Activated T-helper 1 cell treated with anti-CD3 and anti-CD28 coated beads, Interleukin-12 subunit alpha, Interleukin-12 subunit beta, Interleukin-2, Interleukin-4 antibody, amounts not matched to agents 30 ng/mL and 10 ng/mL and 1 ng/mL, durations not matched to agents 14 hours and 24 hours and 36 hours (primary cell): ENCODE measurements at places on chromosomes 6 and 20. TPM values are rescaled to one million over a fixed set of nuclear protein-coding genes. Genes with fewer than 3 reads are reported as not detected.

GRCh38 chr6:36135053-36135731 is 4.9 kb downstream of the MAPK13 start:
- peaks cover 34% of the 10 kb centered on the region for H3K4me1 ChIP-seq
- H3K36me3 ChIP-seq, result peaks cover 38% of the 10 kb centered on the region
- no peak overlapping the region for H3K4me3 ChIP-seq
- H3K27me3 ChIP-seq, result no peaks in the 10 kb centered on the region
- DNase-seq, result no peak

The ARMC2 gene
- 3.9 and 4.6 TPM in 2 replicates for total RNA-seq

The PDE10A gene
- total RNA-seq, result not detected in 2 replicates

DNA sequence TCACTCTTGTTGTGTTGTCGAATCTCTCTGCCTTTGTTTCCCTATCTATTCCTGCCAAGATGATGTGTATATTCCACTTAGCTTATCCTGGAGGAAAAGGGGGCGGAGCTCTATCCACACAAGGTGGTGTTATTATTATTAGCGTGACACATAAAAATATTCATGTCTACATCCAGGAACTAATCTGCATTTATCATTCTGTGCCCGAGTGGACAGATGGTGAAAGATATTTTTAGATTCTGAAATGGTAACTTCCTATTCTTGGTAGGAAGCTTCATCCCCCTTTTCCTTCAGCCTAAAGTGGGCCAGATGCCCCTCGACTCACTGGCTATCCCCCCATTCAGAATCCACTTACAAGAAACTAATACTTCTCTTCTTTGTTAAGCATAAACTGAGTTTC is 2.0 kb downstream of the XKR7 start:
- peaks cover 5% of the 10 kb centered on the region for H3K4me1 ChIP-seq
- no peak overlapping the region for H3K27ac ChIP-seq
- no peaks in the 10 kb centered on the region for H3K36me3 ChIP-seq
- DNase-seq, result no peak
- H3K27me3 ChIP-seq, result peaks cover 27% of the 10 kb centered on the region

The CYP39A1 gene
- not detected in 2 replicates for total RNA-seq

The MCCD1 gene
- not detected in 2 replicates for total RNA-seq

DNA sequence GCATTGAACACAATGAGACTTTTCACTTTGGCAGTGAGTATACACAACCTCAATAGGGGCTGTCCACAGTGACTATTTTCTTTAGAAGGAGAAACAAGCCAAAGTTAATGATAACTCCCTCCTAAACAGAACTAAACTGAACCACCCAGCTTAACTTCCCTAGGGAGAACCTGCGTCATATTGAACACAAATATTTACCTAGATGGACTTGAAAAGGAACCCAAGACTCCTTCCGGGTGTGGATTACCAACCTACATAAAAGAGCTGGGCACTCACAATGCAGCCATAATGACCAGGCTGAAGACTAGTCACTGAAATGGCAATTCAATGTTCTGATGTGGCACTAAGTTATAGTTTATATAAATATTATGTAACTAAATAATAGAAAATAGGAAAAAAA is 160.6 kb downstream of the IBTK start:
- H3K4me1 ChIP-seq, result no peaks in the 10 kb centered on the region
- DNase-seq, result no peak
- H3K27ac ChIP-seq, result no peak overlapping the region
- H3K4me3 ChIP-seq, result no peak overlapping the region
- no peaks in the 10 kb centered on the region for H3K36me3 ChIP-seq

The GDAP1L1 gene
- total RNA-seq, result 0.08 TPM in 1 of 2 replicates, not detected in the other

The SLC25A27 gene
- total RNA-seq, result not detected in 2 replicates

The PRPH2 gene
- not detected in 2 replicates for total RNA-seq

- H3K27ac ChIP-seq, result no peak overlapping the region
- H3K4me1 ChIP-seq, result peaks cover 33% of the 10 kb centered on the region
- no peak for DNase-seq
- H3K36me3 ChIP-seq, result peaks cover 12% of the 10 kb centered on the region
- no peak overlapping the region for H3K4me3 ChIP-seq
Measured at GRCh38 chr6:149026530-149026942, 279.7 kb downstream of the UST start.

DNA sequence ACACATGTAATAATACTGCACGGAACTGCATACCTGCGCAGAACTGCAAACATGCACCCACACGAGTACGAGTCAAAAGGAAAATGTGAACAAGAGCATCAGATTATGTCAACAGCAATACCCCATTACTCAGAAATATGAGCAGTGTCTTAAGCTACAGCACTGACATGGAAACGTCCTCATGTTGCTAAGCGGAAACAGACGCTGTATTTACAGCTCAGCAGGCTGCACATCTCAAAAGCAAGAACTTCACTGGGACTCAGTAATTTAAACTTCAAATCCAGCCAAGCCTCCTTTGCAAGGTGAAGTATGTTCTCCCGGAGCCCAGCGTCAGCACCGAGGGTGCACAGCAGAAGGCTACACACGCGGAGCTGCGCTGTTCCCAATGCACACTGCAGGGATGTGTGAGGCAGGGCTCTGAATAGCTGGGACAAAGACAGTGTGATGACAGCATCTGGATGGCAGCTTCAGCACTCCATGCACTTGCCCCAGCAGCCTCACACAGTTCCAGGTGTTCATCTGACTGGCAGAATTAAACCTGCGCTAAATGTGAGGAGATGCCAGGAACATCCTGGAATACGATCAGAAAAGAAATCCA is 202.8 kb downstream of the WDR27 start:
- no peak overlapping the region for H3K4me3 ChIP-seq
- H3K27me3 ChIP-seq, result peaks cover 4% of the 10 kb centered on the region
- no peaks in the 10 kb centered on the region for H3K36me3 ChIP-seq
- no peak overlapping the region for H3K27ac ChIP-seq

The UBE3D gene
- 8.3 and 8.6 TPM in 2 replicates for total RNA-seq

- H3K4me3 ChIP-seq, result no peak overlapping the region
- H3K27me3 ChIP-seq, result peaks cover 11% of the 10 kb centered on the region
- no peak for DNase-seq
- no peaks in the 10 kb centered on the region for H3K36me3 ChIP-seq
- no peak overlapping the region for H3K27ac ChIP-seq
Measured at GRCh38 chr6:144259986-144260385, 25.1 kb upstream of the UTRN start.

The RIPPLY2 gene
- not detected in 2 replicates for total RNA-seq

DNA sequence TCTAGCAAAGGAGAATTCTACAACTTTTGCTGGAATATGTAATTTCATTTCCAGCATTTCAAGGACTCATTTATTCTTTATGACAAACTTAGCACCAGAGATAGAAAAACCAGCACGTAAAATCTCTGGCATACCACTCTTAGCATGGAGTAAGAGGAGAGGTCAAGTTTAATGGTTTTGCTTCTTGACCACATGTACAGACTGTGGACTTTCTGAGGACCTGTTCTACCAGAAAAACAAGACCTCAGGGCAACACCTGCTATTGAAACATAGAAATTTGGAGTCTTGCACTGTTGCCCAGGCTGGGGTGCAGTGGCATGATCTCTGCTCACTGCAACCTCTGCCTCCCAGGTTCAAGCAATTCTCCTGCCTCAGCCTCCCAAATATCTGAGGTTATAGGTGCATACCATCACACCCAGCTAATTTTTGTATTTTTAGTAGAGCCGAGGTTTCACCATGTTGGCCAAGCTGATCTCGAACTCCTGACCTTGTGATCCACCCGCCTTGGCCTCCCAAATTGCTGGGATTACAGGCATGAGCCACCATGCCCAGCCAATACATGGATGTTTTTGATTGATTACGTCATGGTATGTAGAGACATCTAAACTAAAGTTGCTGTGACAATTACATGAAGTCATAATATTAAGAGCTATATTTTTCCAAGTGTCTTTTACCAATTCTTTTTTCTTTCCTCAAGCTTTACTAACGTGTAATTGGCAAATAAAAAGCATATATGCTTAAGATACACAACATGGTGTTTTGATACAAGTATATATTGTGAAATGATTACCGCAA is 36.1 kb downstream of the CRYBG1 start:
- H3K4me3 ChIP-seq, result no peak overlapping the region
- no peaks in the 10 kb centered on the region for H3K36me3 ChIP-seq
- H3K27ac ChIP-seq, result no peak overlapping the region
- DNase-seq, result no peak
- H3K27me3 ChIP-seq, result peaks cover 19% of the 10 kb centered on the region
- no peaks in the 10 kb centered on the region for H3K4me1 ChIP-seq

The DBNDD2 gene
- total RNA-seq, result 21.7 and 24.6 TPM in 2 replicates

DNA sequence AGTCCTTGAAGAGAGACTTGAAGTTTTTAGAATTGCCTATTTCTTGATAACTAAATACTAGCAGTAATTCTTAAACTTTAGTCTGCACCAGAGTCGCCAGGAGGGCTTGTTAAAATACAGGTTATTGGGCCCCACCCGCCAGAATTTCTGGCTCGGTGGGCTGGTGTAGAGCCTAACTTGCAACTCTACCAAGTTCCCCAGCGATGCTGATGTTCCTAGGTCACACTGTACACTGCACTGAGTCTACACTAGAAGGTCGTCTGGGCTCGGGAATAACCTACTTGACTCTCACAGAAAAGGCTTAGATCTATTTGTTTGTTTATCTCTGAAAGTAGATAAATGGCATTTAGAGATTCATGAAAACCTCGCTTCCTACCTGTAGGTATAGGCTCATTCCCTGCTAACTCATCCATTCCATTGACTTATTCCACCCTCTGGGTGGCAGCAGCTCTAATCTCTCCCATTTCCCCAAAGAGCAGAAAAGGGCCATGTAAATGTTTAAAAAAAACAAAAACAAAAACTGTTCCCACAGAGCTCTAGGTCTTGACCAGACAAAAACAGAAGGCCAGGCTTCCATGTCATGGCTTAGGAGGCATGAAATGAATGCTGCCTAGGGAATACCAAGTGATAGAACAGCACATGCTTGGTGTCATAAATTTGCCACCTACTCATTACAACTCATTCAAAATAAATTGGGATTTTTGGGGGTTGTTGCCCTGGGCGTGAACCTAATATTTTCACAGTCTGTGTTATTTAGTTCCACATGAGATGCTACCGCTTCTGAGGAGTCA is 292.1 kb downstream of the ADGB start:
- DNase-seq, result no peak
- no peak overlapping the region for H3K27ac ChIP-seq
- H3K4me3 ChIP-seq, result no peak overlapping the region
- H3K4me1 ChIP-seq, result peaks cover 14% of the 10 kb centered on the region
- no peaks in the 10 kb centered on the region for H3K27me3 ChIP-seq

- no peaks in the 10 kb centered on the region for H3K36me3 ChIP-seq
- DNase-seq, result no peak
- H3K4me1 ChIP-seq, result no peaks in the 10 kb centered on the region
- H3K27ac ChIP-seq, result no peak overlapping the region
- H3K27me3 ChIP-seq, result no peaks in the 10 kb centered on the region
Measured at GRCh38 chr6:54988576-54988975, 142.0 kb downstream of the FAM83B start.

DNA sequence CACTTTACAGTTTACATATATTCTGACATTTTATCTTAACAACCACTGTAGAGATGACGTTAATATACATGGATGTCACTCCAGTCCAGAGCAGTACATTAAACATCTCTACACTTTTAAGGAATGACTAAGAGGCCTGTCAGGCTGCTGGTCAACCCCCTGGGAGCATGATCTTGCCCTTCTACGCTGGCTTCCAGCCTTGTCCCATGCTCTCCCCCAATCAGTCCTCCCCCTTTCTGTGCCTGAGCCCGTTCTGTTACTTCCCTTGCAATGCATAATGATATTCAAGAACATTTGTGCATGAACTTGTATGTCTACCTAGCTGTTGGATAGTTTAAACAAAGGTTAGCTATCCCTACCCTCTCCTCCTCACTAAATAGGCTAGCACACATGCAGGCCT is 40.5 kb upstream of the PLCB4 start:
- H3K27ac ChIP-seq, result no peak overlapping the region
- no peaks in the 10 kb centered on the region for H3K4me1 ChIP-seq
- H3K4me3 ChIP-seq, result no peak overlapping the region
- H3K27me3 ChIP-seq, result no peaks in the 10 kb centered on the region
- no peaks in the 10 kb centered on the region for H3K36me3 ChIP-seq

- no peaks in the 10 kb centered on the region for H3K4me1 ChIP-seq
- H3K27me3 ChIP-seq, result no peaks in the 10 kb centered on the region
- no peaks in the 10 kb centered on the region for H3K36me3 ChIP-seq
- no peak overlapping the region for H3K4me3 ChIP-seq
- no peak overlapping the region for H3K27ac ChIP-seq
- DNase-seq, result no peak
Measured at GRCh38 chr6:123150076-123150475, 154.0 kb downstream of the CLVS2 start.

DNA sequence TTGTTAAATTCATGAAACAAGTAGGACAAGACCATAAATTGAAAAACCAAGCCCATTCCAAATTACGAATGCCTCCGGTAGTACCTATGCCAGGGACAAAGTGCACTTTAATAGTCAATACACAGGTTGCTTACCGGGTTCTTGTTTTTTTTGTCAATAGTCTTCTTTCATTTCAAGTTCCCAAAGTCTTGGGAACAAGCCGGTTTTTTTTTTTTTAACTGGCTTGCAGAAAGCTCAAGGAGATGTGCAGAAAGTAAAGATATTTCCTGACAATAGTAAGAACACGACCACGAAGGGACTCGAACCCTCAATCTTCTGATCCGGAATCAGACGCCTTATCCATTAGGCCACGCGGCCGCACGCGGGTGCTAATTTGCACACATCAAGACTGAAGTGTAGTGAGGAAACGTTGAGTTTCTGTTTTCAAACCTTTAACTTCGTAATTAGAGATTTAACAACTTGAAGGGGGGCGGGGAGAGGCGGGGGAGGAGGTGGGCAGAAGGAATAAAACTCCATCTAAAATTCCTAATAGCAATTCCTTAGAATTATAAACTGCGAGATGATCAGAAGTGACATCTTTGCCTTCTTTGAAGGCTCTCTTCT is 181.0 kb downstream of the TRIM27 start:
- no peak overlapping the region for H3K27ac ChIP-seq
- peaks cover 10% of the 10 kb centered on the region for H3K4me1 ChIP-seq
- DNase-seq, result no peak
- no peak overlapping the region for H3K4me3 ChIP-seq

The CAGE1 gene
- total RNA-seq, result 0.13 and 0.20 TPM in 2 replicates

DNA sequence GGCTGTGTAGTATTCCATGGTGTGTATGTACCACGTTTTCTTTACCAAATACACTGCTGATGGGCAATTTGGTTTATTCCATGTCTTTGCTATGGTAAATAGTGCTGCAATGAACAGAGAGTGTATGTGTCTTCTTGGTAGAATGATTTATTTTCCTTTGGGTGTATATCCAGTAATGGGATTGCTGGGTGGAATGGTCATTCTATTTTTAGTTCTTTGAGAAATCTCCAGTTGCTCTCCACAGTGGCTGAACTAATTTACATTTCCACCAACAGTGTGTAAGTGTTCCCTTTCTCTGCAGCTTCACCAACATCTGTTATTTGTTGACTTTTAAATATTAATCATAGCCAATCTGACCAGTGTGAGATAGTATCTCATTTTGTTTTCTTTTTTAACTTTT is 13.9 kb downstream of the CST9L start:
- no peak for DNase-seq
- no peak overlapping the region for H3K27ac ChIP-seq
- no peak overlapping the region for H3K4me3 ChIP-seq
- H3K4me1 ChIP-seq, result no peaks in the 10 kb centered on the region
- no peaks in the 10 kb centered on the region for H3K36me3 ChIP-seq
